Right cardiac atrium (tissue), 5 donors: ENCODE measurements at places on chromosomes 5 and 9.
A peak's percentile ranks its signal among the peaks of the same experiment; 100 is the strongest.

GRCh38 chr9:137191691-137192447 lies 3.4 kb downstream of the SSNA1 start:
- no peak for DNase-seq

- DNase-seq = no peak
These were observed 797.3 kb upstream of the ARRDC3 start for GRCh38 chr5:92180391-92180790.

GRCh38 chr9:129643706-129644105 lies 1.8 kb upstream of the ASB6 start:
- DNase-seq = peak; percentile 51

- no peak for DNase-seq
These were observed 372.4 kb downstream of the KCNN2 start for GRCh38 chr5:114734238-114734637.

GRCh38 chr5:172361566-172362238 lies 78.1 kb upstream of the UBTD2 start:
- DNase-seq = no peak

GRCh38 chr9:77848897-77849296 lies 182.7 kb downstream of the GNAQ start:
- DNase-seq = peak; percentile 70

DNA sequence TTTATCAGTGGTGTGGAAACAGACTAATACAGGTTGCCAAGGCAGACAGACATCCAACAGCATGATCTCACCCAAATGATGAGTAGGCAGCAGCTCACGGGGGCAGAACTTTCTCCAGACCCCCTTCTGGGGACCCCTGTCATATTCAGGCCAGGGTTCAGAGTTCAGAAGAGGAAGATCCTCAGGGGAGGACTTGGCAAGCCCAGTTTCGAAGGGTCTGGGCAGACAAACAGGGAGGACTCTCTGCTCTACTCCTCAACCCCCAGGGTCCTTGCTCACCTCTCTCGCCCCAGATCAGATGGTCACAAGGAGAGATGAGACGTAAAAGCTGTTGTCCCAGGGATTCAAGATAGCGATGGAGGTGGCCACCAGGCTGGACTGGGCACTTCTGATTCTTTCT lies 215.1 kb upstream of the MVB12B start:
- no peak for DNase-seq

GRCh38 chr9:97853056-97853843 lies at the start of gene FOXE1:
FOXE1 (plus strand) TSS chr9:97853226; CDS start chr9:97853915, 689 bp downstream.
- DNase-seq = peak; percentile 44

GRCh38 chr5:132114150-132115121 lies 40.8 kb downstream of the CSF2 start:
- DNase-seq = no peak

- DNase-seq = no peak
These were observed 289.7 kb downstream of the MRPS30 start for GRCh38 chr5:45098483-45098882.

- peak; percentile 92 for DNase-seq
These were observed 78.9 kb upstream of the RPS23 start for GRCh38 chr5:82356808-82357671.

DNA sequence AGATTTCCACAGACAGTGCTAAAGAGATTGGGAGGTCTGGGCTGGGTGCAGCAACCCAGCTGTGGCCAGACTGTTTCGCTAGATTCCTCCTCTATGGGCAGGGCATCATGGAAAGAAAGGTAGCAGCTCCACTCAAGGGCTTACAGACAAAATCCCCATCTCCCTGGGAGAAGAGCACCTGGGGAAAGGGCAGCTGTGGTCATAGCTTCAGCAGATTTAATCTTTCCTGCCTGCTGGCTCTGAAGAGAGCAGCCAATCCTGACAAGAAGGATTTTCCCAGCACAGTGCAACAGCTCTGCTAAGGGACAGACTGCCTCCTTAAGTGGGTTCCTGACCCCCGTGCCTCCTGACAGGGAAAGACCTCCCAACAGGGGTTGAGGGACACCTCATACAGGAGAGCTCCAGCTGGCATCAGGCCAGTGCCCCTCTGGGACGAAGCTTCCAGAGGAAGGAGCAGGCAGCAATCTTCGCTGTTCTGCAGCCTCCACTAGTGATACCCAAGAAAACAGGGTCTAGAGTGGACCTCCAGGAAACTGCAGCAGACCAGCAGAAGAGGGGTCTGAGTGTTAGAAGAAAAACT lies 1379.3 kb upstream of the ACO1 start:
- no peak for DNase-seq
